ENCODE measurements at places on chromosomes 7 and 10.
A peak's percentile ranks its signal among the peaks of the same experiment; 100 is the strongest.

GRCh38 chr7:31020652-31021051, 31.5 kb upstream of the ADCYAP1R1 start:
- no peak for DNase-seq

DNA sequence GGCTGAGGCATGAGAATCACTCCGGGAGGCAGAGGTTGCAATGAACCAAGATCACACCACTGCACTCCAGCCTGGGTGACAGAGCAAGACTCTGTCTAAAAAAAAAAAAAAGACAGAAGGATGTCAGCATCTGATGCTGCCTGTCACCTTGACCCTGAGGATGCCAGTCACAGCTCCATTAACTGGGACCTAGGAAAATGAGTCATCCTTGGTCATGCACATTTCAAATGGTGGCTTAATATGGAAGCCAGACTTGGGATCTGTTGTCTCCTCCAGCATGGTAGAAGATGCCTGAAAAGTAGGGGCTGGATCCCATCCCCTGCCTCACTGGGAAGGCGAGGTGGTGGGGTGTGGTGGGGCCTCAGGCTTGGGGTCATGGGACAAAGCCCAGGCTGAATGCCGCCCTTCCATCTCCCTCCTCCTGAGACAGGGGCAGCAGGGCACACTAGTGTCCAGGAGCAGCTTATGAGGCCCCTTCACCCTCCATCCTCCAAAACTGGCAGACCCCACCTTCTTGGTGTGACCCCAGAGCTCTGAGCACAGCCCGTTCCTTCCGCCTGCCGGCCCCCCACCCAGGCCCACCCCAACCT, 1.3 kb downstream of the NOS3 start:
- DNase-seq: no peak

DNA sequence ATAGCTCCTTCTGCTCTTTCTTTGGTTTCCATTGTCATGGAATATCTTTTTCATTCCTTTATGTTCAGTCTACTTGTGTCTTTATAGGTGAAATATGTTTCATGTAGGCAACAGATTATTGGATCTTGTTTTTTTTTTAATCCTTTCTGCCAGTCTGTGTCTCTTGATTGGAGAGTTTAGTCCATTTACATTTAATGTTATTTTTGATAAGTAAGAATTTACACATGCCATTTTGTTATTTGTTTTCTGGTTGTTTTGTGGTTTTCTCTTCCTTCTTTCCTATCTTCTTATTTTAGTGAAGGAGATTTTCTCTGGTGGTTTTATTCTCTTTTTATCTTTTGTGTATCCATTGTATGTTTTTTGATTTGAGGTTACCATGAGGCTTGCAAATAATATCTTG, 52.5 kb upstream of the TAS2R16 start:
- DNase-seq: no peak

DNA sequence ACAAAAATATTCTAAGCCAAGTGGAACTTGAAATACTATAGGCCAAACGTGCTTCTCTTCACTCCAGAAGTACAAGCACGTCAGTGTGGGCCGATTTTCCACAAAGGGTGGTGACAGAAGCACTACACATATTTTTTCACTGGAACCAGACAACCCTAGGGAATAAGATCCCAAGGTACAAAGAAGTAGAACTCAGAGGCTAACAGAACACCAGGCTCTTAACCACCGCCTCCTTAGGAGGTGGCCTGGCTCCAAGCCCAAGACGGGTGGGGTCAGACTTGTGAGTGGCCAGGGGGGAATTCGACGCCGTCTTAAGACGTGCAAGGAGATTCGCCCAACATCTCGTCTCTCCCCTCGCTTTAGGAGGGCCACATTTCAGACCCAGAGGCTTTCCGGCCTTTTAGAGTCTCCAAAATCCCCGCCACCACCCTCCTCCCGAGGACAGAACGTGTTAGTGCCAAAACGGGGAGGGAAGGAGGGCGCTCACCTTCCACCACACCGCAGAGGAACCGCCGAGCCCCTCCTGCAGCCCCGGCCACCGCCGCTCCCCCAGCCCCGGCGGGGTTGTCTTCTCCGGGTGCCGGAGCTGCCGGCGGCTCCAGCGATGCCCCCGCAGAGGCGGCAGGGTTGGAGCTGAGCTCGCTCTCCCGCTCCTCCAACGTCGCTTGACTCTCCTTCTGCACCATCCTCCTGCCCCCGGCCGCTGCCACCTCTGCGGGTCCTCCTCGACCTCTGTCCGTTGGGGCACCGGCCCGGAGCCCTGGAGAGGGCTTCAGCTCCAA, 716 bp downstream of the OGA start:
- DNase-seq: peak; percentile 94

GRCh38 chr10:97311111-97311626, 7.9 kb upstream of the FRAT1 start:
- DNase-seq: no peak

DNA sequence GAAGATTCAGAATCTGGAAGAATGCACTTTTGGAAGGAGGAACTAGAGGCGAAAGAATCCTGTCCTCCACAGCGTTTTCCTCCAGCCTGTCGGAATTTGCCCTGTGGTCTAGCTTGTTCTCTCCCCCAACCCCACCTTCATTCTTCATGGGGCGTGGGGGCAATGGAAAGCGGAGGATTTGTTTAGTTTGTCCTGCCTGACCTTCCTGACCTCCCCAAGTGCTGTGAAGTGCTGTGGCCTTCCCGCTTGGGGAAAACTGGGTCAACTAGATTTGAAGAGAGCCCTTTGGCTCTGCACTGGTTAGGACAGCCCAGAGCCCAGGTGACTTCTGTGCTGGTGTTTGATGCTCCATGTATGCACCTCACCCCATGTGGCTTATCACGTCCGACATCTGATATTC, 49.1 kb downstream of the GATA3 start:
- DNase-seq: no peak

GRCh38 chr7:29189743-29190201, 4.8 kb upstream of the CHN2 start:
- DNase-seq: no peak

DNA sequence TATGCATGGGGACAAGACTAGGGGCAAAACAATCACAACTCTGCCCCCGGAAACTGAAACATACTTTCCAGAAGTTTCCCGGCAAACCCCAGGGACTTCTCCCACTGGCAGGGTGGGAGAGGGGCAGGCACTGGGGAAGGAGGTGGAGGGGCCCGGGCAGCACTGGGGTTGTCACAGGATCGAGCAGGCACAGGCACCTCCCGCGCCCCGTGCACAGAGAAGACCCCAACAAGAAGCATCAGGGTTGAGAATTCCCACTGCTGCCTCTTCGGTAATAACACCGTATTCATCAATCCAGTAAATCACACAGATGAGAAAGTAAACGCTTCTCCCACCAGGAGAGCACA, 490.5 kb downstream of the PTPRN2 start:
- no peak for DNase-seq

DNA sequence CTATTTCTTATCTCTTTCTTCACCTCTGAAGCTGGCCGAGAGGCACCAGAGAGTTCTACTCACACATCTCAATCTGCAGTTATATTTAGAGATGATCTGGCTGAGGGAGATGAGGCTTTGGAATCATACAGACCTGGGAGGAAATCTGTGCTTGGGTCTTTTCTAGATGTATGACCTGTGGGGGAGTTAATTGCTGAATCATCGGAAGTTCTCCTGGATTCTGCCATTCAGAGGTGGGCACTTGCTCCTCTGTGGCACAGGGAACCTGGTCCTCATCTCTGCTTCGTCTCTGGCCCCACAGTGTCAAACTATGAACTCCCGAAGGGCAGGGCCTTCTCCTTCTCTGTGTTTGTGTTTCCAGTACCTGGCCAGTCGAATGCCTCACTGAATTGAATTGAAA, 52.5 kb downstream of the BLNK start:
- DNase-seq: no peak

DNA sequence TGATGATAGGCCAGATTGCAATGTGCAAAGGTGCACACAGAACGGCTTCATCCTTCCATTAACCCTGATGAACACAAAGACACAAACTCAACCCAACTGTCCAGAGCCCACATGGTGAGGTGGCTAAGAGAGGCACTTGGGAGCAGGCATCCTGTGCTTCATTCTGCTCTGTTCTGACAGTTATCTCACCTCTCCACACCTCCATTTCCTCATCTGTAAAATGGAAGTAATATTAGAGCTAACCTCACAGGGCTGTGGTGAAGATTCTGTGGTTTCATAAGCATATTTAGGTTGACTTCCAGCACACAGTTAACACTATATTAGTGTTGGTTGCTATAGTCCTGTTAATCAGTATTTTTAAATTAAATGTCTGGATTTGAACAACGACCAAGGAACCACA, 126.3 kb downstream of the TAX1BP1 start:
- DNase-seq: no peak

- no peak for DNase-seq
These were observed 183.2 kb downstream of the GLI3 start for GRCh38 chr7:42053834-42054233.

- DNase-seq: no peak
These were observed 64.1 kb downstream of the CTTNBP2 start for GRCh38 chr7:117808910-117809705.

- no peak for DNase-seq
These were observed 846 bp downstream of the DNAJC1 start for GRCh38 chr10:22002591-22003176.

GRCh38 chr10:103197903-103198302, 4.8 kb upstream of the NT5C2 start:
- DNase-seq: no peak

GRCh38 chr10:3042589-3042988, 24.8 kb upstream of the PFKP start:
- no peak for DNase-seq

- no peak for DNase-seq
These were observed 12.2 kb upstream of the FIGNL1 start for GRCh38 chr7:50462361-50462760.

DNA sequence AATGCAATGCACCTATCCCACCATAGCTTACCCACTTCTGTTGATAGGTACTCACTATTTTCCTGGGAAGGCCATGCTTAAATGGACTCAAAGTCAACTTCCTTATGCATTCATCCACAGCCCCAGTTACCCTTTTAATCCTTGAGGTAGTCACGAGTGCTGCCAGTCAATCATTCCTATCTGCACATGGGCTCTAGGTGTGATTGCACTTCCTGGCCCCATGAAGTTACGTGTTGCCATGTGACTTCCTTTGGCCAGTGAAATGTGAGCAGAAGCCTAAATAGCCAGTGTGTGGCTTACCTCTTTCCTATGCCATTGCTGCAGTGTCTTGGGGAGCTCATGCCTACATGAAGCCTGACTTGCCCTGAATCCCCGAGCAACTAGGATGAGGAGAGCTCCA, 23.5 kb upstream of the EIF5AL1 start:
- no peak for DNase-seq

DNA sequence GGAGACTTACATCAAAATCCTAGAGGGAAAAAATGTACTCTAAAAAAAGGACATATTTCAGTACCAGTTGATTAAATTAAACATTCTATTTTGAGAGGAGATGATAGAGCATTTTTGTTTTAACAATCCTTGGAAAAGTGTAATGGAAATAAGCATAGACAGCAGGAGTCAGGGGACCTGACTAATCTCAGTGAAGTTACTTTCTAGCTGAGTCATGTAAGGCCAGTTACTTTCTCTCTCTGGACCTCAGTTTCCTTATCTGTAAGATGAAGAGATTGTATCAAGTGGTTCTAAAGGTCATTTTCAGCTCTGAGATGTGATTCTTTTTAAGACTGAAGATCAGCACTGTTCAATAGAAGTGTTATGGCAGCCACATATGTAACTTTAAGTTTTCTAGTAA, 44.1 kb downstream of the VTI1A start:
- DNase-seq: no peak

- DNase-seq: no peak
These were observed 347.5 kb upstream of the ZMIZ1 start for GRCh38 chr10:78721231-78721630.

GRCh38 chr10:28111712-28112111, 112.8 kb upstream of the ODAD2 start:
- no peak for DNase-seq

DNA sequence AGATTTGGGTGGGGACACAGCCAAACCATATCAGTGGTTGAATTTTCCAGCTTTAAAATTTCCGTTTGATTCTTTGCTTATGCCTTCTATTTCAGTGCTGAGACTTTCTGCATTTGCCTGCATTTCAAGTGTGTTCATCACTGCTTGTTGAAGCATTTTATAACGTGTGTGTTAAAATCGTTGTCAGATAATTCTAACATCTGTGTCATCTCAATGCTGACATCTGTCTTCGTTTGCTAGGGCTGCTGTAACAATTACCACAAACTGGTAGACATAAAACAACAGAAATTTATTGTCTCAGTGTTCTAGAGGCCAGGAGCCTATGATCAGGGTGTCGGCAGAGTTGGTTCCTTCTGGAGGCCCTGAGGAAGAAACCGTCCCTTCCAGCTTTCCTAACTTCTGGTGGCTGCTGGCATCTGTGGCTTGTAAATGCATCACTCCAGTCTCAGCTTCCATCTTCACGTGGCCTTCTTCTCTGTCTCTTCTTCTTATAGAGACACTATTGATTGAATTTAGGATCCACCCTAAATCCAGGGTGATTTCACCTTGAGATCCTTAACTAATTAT, 71.1 kb upstream of the SDK1 start:
- DNase-seq: no peak

- no peak for DNase-seq
These were observed 265.4 kb downstream of the CSTF2T start for GRCh38 chr10:51433949-51434475.

- DNase-seq: no peak
These were observed 598 bp downstream of the SLC16A12 start for GRCh38 chr10:89534826-89535166.

DNA sequence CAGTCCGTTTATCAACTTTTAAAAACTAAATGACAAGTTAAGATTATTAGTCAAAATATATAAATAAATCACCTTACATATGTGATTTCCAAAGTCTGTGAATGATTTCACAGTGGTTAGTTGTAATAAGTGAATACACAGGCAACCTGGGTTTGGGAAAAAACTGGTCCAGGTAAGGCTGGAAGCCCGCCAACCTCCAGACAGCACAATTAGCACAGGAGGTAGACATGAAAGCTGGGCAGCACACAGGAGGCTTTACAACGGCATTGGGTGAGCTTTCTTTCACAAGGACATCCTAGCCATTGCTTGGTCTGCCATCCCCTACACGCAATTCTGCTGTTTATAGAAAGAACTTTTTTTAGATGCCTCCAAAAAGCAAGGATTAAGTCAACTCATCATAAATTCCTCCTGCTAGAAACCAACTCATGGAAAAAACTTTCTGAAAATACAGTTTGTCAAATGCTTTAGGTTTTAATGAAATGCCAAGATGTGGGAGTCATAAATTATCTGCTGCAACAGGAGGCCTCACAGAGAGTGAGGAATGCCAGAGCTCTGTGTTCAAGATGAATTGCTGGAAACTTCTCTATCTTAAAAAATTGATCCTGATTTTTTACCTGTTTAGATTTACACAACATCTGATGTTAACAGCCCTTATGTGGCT, 346.8 kb upstream of the NFE2L3 start:
- no peak for DNase-seq

DNA sequence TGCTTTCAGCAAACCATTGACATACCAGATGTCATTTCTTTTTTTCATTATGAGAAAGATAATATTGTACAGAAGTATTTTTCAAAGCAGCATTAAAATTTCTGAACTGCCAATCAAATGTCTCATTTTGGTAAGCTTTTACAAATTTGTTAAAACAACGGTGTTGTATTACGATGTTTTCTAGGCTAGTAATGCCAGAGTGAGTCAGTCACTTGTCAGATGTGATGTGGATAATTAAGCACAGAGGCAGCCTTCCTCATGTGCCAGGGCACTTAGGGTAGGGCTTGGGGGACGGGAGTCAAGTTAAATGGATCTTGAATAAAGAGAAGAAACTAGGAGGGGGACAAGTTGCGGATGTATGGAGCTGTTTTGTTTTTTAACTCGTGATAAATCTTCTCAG, 10.1 kb downstream of the PSTK start:
- no peak for DNase-seq

GRCh38 chr10:110914431-110914830, 4.5 kb downstream of the BBIP1 start:
- DNase-seq: no peak

Data from coronary artery (tissue), 2 donors.